GF-D8 (cell line): ENCODE measurements at places on chromosomes 4 and X.

DNA sequence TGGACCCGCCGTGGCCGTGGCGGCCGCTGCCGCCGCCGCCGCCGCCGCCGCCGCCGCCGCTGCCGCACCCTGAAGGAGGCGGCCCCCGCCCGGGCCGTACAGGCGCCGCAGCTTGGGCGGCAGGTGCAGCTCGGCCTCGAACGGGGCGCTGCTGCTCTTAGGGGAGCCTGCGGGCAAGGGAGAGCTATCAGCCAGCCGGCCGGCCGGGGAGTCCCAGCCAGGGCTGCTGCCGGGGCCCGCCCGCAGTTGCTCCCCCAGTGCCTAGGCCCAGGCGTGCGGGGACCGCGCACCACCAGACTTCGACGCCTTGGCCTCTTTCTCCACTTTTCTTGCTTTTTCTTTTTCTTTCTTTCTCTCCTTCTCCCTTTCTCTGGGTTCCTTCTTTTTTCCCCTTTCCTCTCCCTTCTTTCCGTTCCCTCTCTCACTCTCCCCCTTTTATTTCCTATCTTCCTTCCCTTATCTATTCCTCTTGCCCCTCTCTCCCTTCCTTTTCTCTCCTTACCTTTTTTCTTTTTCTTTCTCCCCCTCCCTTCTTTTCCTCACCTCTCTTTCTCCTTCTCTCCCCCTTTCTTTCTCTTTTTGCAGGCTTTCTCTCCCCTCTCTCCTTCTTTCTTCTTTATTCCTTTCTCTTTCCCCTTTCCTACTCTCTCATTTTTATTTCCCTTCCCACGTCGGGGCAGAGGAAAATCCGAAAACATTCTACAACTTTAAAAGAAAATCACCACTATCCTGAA lies 2.0 kb downstream of the ARX start:
- no peak for DNase-seq

GRCh38 chr4:138915756-138916155 lies 99.8 kb upstream of the NOCT start:
- DNase-seq = no peak

DNA sequence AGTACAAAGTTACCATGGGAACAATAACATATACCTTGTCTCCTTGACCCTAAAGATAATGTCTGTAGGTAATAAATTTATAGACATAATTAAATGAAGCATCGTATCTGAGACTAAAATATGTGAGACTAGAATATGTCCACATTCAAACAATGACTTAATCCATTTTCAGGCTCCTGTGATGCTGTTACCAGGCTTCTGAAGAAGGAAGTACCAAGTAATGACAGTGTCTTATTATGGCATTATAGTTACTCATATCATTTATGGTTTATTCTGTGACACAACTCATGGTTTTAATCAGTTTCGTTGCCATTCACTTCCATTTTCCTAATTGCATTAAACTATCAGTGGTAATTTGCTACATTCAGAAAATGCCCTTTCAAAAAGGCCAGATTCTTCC lies 100.6 kb upstream of the GPM6B start:
- DNase-seq = no peak

DNA sequence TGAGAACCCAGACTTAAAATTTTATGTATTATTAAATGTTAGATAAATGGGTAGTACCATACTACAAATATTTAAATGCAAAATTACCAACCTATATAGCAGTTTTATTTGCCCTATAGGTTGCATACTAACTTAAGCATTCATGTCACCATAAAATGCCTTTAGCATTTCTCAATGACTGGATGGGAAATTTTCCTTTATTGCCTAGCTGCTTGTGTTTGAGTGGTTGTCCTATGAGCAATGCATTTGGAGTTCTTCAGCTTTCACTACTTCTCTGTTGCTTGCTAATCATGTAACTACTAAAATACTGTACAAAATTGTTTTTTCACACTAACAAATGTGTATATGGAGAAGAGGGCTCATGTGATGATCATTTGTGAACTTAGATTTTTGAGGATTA lies 44.2 kb upstream of the CEP135 start:
- DNase-seq = no peak

DNA sequence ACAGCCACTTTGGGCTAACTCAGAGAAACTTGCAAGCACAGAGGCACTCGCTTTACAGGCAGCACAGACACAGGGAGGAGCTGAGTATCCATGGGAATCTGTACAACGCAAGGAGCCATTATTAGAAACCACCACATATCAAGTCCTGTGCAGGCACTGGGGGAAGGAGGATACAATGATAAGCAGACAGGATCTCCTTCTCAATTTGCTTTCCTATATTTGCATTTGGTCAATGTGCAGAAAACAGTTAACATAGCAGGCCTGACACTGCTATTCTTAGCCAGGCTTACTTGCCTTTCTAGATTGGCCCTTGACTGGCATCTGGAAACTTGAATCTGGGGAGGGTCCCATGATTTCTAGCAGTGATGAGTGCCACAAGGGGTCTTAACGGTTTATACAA lies 65.8 kb downstream of the TEC start:
- DNase-seq = no peak

DNA sequence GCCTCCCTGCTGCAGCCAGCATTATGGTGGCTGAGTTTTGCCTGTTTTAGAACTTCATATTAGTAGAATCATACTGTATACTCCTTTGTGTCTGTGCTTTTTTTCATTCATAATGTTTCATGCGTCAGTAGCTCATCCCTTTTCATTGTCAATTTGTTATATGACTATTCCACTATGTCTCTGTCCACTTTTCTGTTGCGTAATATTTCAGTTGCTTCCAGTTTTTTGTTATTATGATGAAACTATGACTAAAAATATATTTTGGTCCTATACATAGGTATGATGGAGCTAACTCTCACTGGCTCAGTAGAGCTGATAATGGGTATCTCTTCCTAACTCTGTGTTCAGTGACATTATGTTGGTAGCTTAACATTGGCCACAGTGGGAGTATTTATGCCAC lies 48.3 kb downstream of the DMP1 start:
- DNase-seq = no peak

DNA sequence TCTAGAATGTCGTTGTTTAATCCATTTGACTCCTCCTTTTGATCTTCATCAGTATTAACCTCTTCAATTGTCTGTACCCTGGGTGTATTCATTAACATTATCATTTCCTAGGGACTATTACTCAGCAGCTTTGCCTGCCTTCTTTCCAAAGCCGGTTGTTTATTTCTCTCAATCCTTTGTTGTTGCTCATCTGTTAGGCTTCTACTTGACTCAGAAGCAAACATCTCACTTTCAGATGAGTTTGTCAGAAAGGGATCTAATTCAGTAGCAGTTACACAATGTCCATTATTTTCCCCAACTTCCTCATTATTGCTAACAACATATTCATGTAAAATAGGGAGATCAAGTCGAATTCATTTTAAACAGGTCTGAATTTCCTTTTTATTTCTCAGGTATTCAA lies 22.1 kb upstream of the HSD17B10 start:
- DNase-seq = no peak

- no peak for DNase-seq
These were observed 8.1 kb upstream of the UVSSA start for GRCh38 chr4:1338752-1339414.

DNA sequence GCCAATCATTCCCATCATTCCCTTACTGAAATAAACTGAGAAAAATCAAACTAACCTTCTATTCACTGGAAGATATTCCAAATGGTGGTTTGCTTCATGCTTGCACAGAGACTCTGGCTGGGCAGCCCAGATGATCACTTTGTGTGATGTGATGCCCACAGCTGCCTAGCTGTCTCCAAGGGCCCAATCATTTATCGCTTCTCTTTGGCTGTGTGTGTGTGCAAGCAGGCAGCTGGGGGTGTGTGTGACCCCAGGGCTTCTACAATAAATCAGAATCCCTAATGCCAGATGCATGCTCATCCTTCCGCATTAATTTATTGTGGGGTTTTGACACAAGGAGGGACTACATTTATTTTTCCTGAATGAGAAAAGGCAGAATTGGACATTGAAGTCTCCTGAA lies 140.1 kb upstream of the NDP start:
- DNase-seq = no peak

- DNase-seq = peak; percentile 60
These were observed 12.4 kb downstream of the GPAT3 start for GRCh38 chr4:83548151-83548905.

DNA sequence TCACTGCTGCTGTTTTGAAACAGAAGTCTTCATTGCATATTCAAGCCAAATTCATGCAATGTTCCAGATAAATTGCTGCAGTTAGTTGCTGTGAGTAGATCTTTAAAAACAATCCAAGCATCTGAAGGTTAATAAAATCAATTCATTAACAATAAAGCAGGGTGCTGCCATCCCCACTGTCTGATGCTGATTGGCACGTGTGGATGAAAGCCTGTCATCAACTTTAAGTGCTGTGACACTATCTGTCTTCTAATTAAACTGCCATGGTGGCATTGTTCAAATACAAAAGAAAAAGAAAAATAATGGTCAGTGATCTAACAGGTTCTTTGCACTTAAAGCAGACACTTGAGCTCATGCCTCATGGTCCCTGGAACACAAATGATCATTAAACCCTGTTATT lies 63.0 kb upstream of the MND1 start:
- no peak for DNase-seq

DNA sequence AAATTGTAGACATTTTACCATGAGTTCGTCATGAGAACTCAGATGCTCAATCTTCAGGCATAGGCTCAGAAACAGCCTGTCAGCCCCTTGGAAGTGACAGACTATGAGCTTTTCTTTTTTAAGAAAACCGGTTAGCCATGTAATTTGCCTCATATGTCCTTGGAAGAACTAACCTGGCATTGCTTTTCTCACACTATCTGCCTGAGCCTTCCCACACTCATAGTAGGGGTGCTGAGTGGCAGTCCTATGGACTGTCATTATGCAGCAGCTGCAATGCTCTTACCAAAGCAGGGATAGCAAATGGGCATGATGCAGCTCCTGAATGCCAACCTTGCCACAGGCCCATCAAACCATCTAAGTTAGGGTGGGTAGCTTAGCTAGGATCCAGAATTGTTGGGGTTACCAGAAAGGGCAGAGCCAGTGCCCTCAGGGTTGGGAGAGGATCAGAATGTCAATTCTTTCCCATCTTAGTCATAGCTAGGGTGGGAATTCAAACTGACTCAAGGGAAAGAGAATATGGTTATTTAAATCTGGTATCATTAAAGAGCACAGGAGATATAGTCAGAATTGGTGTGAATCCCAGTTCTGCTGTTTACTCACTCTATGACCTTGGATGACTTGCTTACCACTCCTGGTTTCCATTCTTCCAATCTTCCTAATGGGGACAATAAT lies 230.6 kb upstream of the CPEB2 start:
- DNase-seq = no peak
